ENCODE measurements at places on chromosomes 11 and 22.

DNA sequence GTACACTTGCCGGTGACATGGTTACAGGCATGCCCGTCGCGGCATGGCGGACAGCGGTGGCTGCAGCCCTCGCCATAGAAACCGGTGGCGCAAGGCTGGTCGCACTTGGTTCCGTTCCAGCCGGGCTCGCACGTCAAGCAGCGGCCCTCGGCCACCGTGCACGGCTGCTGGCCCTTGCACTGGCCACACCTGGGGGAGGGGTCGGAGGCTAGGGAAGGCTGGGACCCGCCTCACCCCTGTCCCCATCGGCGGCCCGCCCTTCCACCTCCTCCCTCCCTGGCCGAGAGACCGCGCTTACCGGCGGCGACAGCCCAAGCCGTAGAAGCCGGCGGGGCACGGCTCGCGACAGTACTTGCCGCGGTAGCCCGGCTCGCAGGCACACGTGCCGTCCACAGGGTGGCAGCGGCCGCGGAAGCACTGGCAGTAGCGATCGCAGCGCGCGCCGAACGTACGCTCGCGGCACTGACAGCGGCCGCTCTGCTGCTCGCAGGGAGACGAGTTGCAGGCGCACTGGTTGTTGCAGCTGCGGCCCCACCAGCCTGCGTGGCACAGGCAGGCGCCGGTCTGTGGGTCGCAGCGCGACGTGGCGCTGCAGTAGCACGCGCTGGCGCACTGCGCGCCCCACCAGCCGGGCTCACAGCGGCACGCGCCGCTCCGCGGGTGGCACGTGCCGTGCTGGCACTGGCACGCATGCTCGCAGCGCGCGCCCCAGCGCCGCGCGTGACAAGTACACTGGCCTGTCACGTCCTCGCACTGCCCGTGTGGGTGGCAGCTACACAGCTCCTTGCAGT is 6.7 kb downstream of the SCARF2 start:
- DNase-seq = peak; percentile 51

GRCh38 chr11:124892146-124892545 is 5.5 kb downstream of the ROBO4 start:
- no peak for DNase-seq

- DNase-seq = no peak
These were observed 20.1 kb upstream of the EIF3M start for GRCh38 chr11:32563600-32563959.

- DNase-seq = no peak
These were observed 140.6 kb upstream of the CADM1 start for GRCh38 chr11:115644856-115645255.

DNA sequence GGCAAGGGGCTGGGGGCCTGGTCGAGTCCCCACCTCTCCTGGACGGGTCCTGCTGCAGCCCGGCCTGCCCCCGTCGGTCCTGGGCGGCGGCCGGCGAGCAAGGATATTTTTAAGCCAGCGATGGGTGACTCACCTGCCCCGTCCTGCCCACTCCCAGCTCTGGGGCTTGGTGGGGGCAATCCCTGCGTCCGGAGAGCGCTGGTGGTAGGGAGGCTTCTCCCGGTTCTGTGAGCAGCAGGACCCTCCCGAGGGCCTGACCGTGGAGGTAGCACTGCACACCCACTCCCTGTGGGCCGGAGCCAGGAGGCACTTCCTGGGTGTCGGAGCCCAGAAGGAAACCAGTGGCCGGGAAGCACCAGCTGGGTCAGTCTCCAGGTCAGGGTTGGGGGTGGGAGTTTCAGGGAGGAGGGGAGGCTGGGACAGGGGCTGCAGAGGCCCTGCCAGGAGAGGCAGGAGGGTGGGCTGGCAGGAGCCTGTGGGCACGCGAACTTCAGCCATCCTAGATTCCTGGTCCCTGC is 467 bp downstream of the EPS8L2 start:
- DNase-seq = no peak

GRCh38 chr11:1444823-1445422 is 41.7 kb downstream of the MOB2 start:
- no peak for DNase-seq

- DNase-seq = no peak
These were observed 626.1 kb downstream of the NELL1 start for GRCh38 chr11:21295508-21295907.

GRCh38 chr22:30224161-30224857 is 22.2 kb downstream of the LIF start:
- no peak for DNase-seq

DNA sequence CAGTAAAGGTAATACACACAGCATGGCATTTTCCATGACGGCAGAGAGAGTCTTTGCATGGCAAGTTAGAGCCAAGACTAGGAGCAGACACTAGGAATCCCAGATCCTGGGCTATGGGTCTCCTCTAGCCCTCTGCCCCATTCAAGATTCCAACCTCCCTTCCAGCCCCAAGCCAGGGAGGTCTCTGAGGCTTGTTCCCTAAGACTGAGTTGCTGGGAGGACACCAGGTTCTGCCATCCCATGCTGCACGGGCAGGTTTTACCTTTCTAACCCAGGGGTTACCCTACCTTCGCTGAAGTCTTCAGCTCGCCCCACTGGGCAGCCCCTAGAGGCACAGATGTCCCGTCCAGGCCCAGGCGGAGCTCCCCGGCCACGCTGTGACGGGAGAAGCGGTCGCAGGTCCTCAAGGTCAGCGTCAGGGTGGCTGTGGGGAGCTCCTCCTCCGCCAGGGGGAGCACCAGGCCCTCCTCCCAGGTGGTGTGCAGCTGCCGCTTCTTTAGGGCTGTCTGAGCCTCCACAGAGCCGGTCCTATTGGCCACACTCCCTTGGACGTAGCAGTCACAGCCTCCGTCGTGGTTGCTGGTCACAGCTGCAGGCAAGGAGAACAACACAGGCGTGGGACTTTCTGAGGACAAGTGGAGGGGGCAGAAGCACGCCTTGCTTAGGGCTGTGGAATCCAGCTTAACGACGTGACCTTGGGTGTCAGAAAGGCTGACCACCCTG is 33.8 kb downstream of the SYT13 start:
- DNase-seq = peak; percentile 19

DNA sequence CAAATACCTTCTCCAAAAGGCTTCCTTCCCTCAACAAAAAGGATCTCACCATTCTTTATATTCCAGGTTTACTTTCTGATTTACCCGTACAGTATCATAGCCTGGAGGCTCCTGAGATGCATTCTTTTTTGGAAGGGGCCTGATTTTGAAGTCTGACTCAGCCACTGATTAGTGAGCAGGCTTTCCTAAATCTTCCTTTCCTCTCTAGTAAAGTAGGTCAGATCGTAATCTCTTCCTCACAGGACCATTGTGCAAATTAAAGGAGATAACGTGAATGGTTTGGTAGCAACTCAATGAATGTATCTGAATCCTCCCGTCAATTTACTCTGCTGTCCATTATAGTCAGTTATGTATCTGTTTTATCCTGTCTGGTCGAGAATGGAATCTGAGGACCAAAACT is 227.7 kb upstream of the ANO5 start:
- DNase-seq = no peak

DNA sequence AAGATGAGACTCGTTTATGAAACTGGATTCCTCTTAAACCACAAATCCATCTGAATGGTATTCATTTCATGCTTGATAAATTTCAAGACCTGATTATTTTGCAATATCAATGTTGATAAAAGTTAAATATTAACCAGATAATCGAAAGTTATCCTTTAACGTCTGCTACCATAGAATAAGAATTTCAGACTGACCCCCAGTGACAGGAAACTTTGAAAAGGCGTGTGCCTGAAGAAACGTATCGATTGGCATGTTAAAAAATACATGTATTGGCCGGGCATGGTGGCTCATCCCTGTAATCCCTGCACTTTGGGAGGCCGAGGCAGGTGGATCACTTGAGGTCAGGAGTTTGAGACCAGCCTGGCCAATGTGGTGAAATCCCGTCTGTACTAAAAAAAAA is 13.9 kb downstream of the SCGB1A1 start:
- no peak for DNase-seq

GRCh38 chr11:106491751-106492150 is 414.3 kb downstream of the AASDHPPT start:
- DNase-seq = no peak

GRCh38 chr11:109423466-109424190 is 1.6 kb downstream of the C11orf87 start:
- no peak for DNase-seq
